HuH-7 (cell line): ENCODE measurements at places on chromosomes 4 and X.

- no peak for DNase-seq
Observed at GRCh38 chr4:109177096-109177810, 125.2 kb downstream of the COL25A1 start.

- no peak for DNase-seq
Observed at GRCh38 chr4:67030636-67031035, 514.7 kb downstream of the CENPC start.

DNA sequence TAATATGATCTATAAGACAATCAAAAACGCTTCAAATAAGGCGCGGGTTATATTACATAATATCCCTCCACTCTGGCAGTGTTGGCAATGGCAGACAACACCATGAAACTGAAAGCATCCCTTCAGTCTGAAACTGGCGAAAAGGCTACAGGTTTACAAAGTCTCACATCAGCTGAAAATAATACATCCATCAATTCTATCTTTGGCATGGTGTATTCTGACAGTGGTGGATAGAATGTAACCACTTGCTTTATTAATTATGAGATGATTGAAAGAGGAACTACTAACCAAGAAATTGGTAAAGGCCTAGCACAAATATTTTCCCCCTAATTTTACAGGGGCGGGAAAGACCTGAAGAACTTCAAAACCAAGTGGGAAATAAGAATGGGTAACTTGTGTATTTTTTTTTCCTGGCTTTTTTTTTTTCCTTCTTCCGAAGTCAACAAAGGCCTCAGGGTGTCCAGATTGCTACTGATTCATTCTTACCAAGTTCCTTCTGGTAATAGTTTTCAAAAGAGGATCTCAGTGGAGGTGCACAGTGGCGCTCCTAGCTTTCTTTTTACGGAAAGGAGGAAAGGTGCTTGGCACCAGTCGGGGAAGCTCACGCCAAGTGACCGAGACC, 728 bp downstream of the UBA6 start:
- DNase-seq: no peak

- no peak for DNase-seq
Observed at GRCh38 chrX:47662144-47662657, 3.2 kb upstream of the UXT start.

DNA sequence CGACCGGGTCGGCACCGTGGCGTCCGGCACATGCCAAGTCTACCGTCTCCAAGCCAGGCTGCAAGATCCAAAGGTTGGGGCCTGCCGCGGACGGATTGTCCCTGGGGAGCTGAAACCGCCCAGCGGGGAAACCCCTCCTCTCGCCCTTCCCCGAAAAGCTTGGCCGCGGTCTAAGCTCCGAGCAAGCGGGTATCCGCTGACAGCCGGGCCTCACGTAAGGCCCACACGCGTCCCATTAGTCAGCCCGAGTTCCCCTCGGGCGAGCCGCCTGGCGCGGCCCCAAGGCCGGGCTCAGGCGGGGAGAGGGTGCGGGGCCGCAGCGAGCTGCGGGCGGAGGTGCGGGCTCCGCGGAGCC, 6.8 kb upstream of the BCOR start:
- DNase-seq: no peak

DNA sequence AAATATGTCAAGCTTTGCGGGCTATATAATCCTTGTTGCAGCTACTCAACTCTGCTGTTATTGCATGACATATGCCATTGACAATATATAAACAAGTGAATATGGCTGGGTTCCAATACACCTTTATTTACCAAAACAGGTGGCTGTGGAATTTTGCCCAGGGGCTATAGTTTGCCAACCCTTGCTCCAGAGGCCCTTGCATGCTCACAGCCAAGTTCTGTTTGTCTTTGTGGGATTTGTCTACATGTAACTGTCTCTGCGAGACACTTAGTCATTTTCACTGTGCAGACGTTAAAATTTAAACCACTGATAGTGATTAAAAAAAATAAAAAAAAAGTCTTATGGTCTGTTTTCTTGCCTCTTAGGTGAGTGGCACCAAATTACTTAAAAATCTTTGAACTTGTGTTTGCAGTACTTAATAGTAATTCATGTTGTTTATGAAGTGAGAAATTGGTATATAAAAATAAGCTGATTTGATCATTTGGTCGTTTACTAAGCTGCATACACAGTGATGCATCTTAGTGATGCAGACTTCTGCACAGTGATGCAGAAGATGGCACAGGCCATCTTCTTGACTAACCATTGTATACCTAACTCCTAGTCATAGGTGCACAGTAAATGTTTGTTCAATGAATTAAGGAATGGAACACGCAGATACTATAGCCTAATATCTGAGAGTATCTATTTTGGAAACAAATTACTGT, 170.9 kb downstream of the FRMPD4 start:
- DNase-seq: no peak

- no peak for DNase-seq
Observed at GRCh38 chrX:19792412-19792811, 95.0 kb downstream of the SH3KBP1 start.

GRCh38 chrX:46599051-46599560, 25.5 kb downstream of the CHST7 start:
- no peak for DNase-seq

- no peak for DNase-seq
Observed at GRCh38 chrX:121151293-121151692, 103.9 kb downstream of the GLUD2 start.
